ENCODE measurements at places on chromosomes 6 and 20. TPM values are rescaled to one million over a fixed set of nuclear protein-coding genes. Genes with fewer than 3 reads are reported as not detected.

DNA sequence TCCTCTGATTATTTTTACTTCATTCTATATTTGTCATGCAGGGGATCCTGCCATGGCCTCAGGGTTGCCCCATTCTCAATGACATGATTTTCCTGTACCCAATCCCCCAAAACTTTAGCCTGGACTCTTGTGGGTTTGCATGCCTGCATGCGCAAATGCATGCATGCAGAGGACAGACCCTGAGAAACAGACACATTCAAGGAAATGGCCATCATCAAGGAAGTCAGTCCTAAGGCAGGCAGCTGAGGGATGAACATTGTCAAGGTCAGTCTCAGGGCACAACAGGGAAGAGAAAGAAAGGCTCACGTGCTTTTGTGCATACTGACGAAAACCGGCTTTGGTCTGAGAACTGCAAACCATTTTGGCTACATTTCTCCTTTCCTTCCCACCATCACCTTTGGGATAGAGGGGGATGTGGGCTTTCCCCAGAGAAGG lies 13.1 kb downstream of the NEDD9 start:
- DNase-seq, result no peak

- no peak for DNase-seq
These were observed 213.1 kb upstream of the SYNDIG1 start for GRCh38 chr20:24256307-24256706.

DNA sequence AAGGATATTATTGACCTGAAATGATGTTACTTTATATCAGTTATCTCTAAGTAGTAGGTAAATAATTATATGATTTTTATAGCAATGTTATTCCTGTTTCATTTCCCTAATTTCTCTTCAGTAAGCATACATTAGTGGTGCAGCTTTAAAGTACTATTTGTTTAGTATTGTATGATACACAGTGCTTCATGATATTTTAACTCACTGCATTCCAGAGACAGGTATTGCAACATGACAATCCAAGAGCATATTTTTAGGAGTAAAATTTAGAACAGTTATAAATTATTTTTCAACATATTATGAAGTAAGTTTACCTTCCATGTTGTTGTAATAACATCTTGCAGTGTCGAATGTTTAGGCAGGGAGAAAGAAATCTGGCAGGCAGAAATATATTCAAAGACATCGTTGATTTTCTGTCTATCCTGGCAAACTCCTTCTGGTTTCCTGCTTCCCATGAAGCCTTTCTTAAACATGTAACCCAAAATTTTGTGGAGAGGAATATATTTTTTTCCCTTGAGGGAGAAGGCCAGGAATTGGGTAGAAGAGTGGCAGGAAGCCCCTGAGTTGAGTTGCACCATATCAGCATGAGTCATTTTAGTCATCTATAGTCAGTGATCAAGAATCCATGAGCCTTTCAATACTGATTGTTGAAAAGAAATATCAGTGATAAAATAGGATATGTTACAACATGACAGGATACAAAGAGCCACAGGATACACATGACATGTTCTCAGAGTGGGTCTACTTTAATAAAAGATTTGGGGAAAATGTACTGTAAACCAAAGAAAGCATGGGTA lies 29.0 kb upstream of the PTCHD4 start:
- no peak for DNase-seq

GRCh38 chr6:150263765-150264404 lies 104.9 kb upstream of the IYD start:
- DNase-seq, result no peak

GRCh38 chr6:67768972-67769371 lies 866.1 kb upstream of the ADGRB3 start:
- no peak for DNase-seq

- no peak for DNase-seq
These were observed 207.3 kb downstream of the FARS2 start for GRCh38 chr6:5468586-5468985.

- DNase-seq, result no peak
These were observed 33.1 kb upstream of the SMOC2 start for GRCh38 chr6:168407842-168408241.

- DNase-seq, result peak; percentile 51
These were observed 5.5 kb downstream of the EMILIN3 start for GRCh38 chr20:41360831-41361756.

GRCh38 chr6:75852721-75853120 lies 103.7 kb downstream of the MYO6 start:
- DNase-seq, result no peak

GRCh38 chr20:31603822-31604566 lies 1.1 kb upstream of the ID1 start:
- peak; percentile 99 for DNase-seq

DNA sequence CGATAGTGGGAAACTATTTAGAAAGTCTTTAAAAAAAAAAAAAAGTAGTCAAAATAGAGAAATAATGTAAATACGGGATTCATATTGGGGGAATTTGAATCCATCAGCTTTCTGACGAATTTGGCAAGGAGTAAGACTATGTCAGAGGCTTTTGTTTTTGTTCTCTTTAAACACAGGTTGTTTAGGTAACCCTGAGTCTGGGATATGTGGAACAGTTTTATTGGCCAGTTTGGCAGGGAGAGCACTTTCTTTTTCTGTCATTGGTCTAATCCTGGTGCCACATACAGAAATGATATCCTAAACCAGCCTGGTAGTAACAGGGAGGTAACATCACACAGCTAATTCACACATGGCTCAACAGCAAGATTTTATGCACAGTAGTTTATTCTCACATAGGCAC lies 27.7 kb downstream of the HAO1 start:
- no peak for DNase-seq

GRCh38 chr6:56279331-56280080 lies 32.1 kb upstream of the COL21A1 start:
- peak; percentile 7 for DNase-seq

GRCh38 chr6:170067181-170067641 lies 223.7 kb downstream of the DLL1 start:
- DNase-seq, result no peak

DNA sequence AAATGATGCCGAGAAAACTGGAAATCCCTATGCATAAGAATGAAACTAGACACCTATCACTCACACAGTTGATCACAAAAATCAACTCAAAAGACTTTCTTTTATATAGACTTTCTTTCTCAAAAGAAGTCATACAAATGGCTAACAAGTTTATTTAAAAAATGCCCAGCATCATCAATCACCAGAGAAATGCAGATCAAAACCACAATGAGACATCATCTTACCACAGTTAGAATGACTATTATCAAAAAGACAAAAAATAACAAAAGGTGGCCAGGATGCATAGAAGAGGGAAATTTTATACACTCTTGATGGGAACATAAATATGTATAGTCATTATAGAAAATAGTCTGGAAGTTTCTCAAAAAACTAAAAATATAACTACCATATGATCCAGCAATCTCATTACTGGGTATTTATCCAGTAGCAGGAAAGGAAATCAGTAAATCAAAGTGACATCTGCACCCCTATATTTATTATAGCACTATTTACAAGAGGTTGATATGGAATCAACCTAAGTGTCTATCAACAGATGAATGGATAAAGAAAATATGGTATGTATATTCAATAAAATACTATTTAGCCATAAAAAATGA lies 3.4 kb upstream of the RNF217 start:
- no peak for DNase-seq

DNA sequence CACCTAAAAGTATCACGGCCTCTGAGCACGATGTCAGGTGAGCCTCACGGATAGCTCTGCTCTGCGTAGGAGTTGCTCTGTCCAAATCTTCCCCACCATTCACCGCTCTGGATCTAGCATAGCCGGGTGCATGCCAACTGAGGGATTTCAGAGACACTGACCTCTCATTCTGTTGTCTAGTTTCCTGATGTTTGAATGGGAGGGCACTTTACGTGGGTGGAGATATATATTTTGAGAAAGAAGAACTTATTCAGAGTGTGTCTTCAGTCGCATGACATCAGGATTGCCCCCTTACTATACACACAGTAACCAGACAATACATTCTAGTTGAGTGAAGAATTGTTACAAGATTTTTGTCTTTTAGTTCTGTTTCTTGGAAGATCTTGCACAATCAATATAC lies 96.5 kb upstream of the CITED2 start:
- no peak for DNase-seq

DNA sequence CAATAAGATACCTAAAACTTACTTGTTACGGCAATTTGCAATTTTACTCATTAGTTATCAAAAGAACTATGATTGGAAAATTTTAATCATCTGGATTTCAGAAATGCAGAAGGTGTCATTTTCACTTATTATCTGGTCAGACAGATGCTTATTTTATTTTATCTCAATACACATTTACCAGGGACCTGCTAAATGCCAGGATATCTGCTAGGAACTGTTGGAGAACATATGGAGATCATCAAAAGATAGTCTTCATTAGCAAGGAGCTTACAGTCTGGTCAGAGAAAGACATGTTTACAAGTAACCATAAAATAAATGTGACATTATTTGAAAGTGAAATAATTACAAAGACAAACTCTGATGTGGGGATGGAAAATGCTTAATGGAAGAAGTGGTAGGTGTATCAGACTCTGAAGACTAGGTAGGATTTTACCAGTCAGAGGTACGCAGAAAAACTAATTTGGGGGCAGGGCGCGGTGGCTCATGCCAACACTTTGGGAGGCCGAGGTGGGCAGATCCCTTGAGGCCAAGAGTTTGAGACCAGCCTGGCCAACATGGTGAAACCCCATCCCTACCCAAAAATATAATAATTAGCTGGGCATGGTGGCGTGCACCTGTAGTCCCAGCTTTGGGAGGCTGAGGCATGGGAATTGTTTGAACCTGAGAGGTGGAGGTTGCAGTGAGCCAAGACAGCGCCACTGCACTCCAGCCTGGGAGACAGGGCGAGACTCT lies 137.8 kb downstream of the MYB start:
- no peak for DNase-seq

- DNase-seq, result no peak
These were observed 304.1 kb downstream of the LAMA2 start for GRCh38 chr6:129186988-129187387.

- no peak for DNase-seq
These were observed 85.3 kb upstream of the SCP2D1 start for GRCh38 chr20:18728165-18728869.

GRCh38 chr6:153781306-153781705 lies 257.7 kb upstream of the OPRM1 start:
- DNase-seq, result no peak

DNA sequence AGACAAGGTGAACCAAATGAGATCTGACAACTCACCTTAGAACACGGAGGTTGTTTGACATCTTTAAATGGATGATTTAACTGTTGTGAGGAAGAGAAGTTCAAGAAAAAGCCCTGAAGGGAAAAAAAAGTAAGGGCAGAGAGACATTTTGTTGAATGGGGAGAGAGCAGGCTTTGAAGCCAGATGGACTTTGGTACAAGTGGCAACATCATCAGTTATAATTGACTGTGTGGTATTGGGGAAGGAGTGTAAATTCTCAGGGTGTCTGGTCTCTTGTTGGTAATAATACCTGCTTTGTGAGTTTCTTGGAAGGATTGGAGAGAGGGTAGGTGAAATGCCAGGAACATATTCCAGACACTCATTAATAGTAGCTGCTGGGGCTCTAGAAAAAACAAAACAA lies 21.6 kb downstream of the OGFRL1 start:
- DNase-seq, result no peak

DNA sequence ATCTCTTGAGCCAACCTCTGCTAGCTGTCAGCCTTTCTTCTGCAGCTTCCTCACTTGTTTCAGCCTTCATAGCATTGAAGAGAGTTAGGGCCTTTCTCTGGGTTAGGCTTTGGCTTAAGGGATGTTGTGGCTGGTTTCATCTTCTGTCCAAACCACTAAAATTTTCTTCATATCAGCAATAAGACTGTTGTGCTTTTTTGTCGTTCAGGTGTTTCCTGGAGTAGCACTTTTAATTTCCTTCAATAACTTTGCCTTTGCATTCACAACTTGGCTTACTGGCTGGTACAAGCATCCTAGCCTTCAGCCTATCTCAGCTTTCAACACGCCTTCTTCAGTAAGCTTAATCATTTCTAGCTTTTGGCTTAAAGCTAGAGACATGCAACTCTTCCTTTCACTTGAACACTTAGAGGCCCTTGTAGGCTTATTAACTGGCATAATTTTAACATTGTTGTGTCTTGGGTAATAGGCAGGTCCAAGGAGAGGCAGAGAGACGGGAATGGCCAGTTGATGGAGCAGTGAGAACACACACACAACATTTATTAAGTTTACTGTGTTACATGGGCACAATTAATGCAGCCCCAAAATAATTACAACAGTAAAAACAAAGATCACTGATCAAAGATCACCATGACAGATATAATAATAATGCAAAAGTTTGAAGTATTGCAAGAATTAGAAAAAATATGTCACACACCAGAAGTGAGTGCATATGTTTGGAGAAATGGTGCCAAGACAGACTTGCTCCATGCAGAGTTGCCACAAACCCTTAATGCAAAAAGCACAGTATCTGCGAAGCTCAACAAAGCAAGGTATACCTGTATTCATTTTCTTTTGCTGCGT lies 98.6 kb downstream of the HIVEP1 start:
- no peak for DNase-seq

DNA sequence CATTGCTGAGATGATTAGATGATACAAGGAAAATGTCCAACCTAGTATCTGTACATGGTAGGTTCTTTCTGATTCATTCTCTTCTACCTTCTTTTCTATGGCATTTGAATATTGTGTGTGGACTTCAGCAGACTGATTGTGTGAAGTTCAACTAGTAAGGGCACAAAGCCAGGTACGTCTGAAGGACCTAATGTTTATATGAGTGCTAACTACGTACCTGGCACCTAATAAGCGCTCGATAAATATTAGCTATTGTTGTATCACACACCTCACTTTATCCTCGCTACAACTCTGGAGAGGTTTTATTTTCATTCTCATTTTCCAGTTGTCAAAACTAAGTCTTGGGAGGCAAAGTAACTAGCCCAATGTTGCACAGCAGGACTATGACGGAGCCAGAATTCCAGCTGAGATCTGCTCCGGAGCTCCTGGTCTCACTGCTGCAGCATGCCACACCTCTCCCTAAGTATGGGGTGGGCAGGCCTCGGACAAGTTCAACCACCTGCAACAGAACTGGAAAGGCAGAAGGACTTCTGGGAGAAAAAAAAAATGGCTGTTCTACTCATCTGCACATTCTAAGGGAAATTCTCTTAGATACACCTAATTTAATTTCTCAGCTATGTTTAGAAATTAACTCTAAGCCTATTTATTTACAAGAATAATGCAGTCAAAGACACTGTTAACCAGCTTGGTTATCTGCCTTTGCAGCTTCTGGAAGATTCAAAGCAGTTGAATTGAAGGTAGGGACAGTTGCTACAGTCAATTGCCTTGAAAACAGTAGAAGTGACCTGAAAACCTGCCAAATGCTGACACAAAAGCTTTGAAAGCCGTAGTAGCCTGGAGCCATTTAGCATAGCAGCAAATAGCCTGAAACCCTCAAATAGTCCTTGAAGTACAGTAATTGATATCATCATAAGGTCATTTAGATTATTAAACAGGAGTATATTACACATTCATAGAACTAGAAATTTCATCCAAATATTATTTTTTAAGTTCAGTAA lies 165.0 kb downstream of the PDE7B start:
- DNase-seq, result no peak

ARID1B gene
- 27.8 TPM for total RNA-seq

BPIFB2 gene
- total RNA-seq, result not detected

SMLR1 gene
- not detected for total RNA-seq

NKX2-2 gene
- not detected for total RNA-seq

DLL1 gene
- 7.3 TPM for total RNA-seq

WDR27 gene
- total RNA-seq, result 45.4 TPM

PACSIN1 gene
- total RNA-seq, result 3.4 TPM

COX4I2 gene
- 0.21 TPM for total RNA-seq

POM121L2 gene
- total RNA-seq, result not detected

TSPO2 gene
- not detected for total RNA-seq

DNAH8 gene
- 0.03 TPM for total RNA-seq

BPI gene
- not detected for total RNA-seq

DEFB119 gene
- total RNA-seq, result not detected

Data from H7 (cell line).